ENCODE measurements at places on chromosomes 4 and X. TPM values are rescaled to one million over a fixed set of nuclear protein-coding genes. Genes with fewer than 3 reads are reported as not detected.

Gene MAGEE1
- total RNA-seq, result 2.1 TPM

Gene SLC26A1
- total RNA-seq, result not detected

Gene OTC
- not detected for total RNA-seq

Gene GYPE
- 0.50 TPM for total RNA-seq

Gene ANXA10
- total RNA-seq, result 1.5 TPM

Gene SPIN2A
- total RNA-seq, result not detected

Gene GDPD2
- total RNA-seq, result not detected

Gene NCAPG
- 2.3 TPM for total RNA-seq

Gene FATE1
- total RNA-seq, result 0.75 TPM

Gene ARHGAP36
- total RNA-seq, result not detected

Gene FREM3
- total RNA-seq, result not detected

Gene HPGD
- not detected for total RNA-seq

Gene RPS6KA6
- total RNA-seq, result 5.8 TPM

Gene GYG2
- total RNA-seq, result 2.5 TPM

Gene COL4A6
- total RNA-seq, result 0.54 TPM

Gene VCX
- total RNA-seq, result not detected

Gene TRIM75
- not detected for total RNA-seq

Gene CCNB3
- total RNA-seq, result 0.20 TPM

Gene UGT2B11
- not detected for total RNA-seq

Gene CYLC1
- not detected for total RNA-seq

Gene SEPTIN6
- 9.5 TPM for total RNA-seq

Gene LRP2BP
- total RNA-seq, result 0.37 TPM

Gene POF1B
- not detected for total RNA-seq

Gene CTAG1B
- not detected for total RNA-seq
